ENCODE measurements at places on chromosomes 4 and X.

DNA sequence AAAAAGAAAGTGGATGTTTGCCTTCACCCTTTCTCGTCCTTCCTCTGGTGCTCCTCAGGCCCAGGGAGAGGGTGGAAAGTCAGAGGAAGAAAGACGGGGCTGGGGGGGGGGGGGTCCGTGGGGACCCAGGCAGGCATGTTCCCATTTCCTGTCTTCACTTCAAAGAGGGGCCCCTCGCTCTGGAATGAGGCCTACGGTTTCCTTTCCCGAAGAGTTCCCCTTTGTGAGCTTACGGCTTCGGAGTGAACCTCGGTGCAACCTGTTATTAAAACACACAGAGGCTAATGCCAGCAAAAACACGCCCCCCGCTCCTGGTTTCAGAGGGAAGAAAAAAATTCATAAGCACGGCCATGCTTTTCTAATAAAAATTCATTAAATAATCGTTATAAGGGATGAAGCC, 40.1 kb downstream of the SHOX start:
- no peak for DNase-seq

- no peak for DNase-seq
Observed at GRCh38 chr4:72513227-72513626, 55.8 kb downstream of the ADAMTS3 start.

- DNase-seq: no peak
Observed at GRCh38 chrX:31551913-31552312, 480.1 kb upstream of the FTHL17 start.

DNA sequence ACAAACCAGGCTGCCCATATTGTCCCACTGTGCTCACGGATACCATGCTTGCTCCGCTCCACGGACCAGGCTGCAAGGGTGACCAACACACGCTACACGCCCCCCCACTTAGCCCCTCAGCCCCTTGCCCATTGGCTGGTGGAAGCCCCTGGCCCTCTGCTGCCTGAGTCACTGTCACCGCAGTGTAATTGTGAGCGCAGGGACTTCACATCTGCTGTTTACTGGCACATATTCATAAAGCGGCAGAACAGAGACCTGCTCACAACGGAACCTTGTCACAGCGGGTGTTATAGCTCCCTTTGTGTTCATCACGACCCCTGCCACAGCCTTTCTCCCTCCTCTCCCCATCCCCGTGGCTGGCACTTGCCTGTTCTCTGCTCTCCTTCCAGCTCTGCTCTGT, 83.7 kb downstream of the PSAPL1 start:
- no peak for DNase-seq

DNA sequence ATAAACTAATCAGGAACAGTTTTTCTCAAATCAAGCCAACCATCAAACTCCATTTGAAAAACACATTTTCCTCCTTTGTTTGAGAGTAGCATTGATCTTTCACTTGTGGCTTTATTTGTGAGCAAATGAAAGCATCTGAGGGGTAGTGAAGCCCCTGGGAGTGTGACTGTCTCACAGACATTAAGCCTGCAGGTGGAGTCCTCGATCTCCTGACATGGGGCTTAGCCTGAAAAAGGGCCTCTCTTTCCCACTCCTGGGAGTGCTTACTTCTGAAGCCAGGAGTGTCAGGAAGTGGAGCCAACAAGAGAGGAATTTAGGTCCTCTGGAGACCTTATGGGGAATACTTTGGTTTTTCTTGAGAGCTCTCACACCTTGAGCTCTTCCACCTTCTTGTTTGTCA, 158.2 kb upstream of the SFRP2 start:
- no peak for DNase-seq

DNA sequence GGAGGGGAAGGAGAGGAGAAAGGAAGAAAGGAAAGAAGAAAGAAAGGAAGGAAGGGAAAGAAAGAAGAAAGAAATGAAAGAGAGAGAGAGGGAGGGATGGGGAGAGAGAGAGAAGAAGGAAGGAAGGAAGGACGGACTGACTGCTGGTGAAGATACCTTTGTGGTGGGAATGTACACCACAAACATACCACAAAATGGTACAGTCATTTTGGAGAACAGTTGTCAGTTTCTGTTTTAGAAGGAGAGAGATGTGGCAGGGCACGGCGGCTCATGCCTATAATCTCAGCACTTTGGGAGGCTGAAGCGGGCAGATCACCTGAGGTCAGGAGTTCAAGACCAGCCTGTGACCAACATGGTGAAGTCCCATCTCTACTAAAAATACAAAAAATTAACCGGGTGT, 40.0 kb upstream of the SHISA3 start:
- no peak for DNase-seq

DNA sequence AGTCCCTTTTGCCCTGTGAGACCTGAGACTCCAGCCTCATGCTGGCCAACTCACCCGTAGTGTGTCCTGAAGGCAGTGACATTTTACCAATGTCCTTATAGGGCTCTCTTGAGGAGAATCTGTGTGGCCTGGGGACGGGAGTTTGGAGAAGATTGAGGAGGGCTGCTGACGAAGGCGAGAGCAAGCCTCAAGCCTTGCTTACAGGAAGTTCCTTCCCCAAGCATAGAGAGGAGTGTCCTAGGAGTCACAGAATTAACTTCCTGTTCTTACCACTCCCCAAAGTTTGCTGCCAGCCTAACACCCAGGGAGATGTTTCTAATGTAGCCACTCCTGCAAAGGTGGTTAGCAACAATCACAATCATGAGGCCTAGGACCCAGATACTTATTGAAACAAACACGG, at the start of gene NXF3:
TSS of gene NXF3 (minus strand) at position 202 of the 400 bp plus-strand sequence. CDS start at position 82, 120 bp downstream.
- no peak for DNase-seq

- DNase-seq: no peak
Observed at GRCh38 chr4:109690690-109691410, 12.4 kb downstream of the CASP6 start.

GRCh38 chrX:105650986-105651385, 171.4 kb upstream of the NRK start:
- no peak for DNase-seq

GRCh38 chrX:36422368-36422767, 502.8 kb downstream of the CFAP47 start:
- DNase-seq: no peak

GRCh38 chr4:129346036-129346435, 250.1 kb downstream of the C4orf33 start:
- DNase-seq: no peak

DNA sequence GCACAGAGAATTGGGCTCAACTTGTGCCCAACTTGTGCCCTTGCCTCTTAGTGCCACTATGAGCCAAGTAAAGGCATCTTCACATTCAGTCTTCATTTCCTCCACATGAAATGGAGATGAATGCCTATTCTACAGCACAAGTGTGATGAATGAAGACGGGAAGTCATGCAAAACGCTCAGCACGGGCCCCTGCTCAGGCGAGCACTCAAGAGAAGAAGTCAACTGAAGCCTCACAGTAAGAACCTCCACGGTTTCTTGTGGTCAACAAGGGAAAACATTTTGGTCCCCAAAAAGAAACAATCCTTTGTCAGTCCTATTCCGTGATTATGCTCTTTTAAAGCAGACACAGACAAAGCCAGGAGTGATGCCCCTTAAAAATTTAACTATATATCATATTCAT, 87.0 kb downstream of the IRF2 start:
- no peak for DNase-seq

- DNase-seq: no peak
Observed at GRCh38 chrX:132741689-132742088, 216.7 kb downstream of the HS6ST2 start.

GRCh38 chr4:24010994-24011393, 121.1 kb upstream of the PPARGC1A start:
- DNase-seq: no peak

GRCh38 chr4:172073590-172073989, 260.4 kb downstream of the GALNTL6 start:
- no peak for DNase-seq

- no peak for DNase-seq
Observed at GRCh38 chr4:173488656-173489055, 41.4 kb downstream of the HAND2 start.

DNA sequence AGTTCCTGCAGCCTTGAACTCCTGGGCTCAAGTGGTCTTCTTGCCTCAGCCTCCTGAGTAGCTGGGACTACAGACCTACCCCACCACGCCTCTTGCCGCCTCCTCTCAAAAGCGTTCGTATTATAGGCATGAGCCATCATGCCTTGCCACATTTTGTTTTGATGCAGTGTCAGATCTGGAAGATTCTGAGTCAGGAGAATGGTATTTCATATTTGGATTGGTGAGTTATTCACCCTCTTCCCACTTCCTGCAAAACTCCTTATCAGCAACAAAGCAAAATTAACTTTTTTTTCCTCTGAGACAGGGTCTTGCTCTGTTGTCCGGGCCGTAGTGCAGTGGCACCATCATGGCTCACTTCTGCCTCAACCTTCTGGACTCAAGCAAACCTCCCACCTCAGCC, 29.6 kb downstream of the REST start:
- DNase-seq: no peak

GRCh38 chr4:110119337-110119736, 79.1 kb downstream of the ELOVL6 start:
- DNase-seq: no peak

Measured in activated CD8-positive, alpha-beta memory T cell treated with anti-CD3 and anti-CD28 coated beads for 1 hour (primary cell).